ENCODE measurements at places on chromosomes 1 and 21. TPM values are rescaled to one million over a fixed set of nuclear protein-coding genes. Genes with fewer than 3 reads are reported as not detected.
A peak's percentile ranks its signal among the peaks of the same experiment; 100 is the strongest.

DNA sequence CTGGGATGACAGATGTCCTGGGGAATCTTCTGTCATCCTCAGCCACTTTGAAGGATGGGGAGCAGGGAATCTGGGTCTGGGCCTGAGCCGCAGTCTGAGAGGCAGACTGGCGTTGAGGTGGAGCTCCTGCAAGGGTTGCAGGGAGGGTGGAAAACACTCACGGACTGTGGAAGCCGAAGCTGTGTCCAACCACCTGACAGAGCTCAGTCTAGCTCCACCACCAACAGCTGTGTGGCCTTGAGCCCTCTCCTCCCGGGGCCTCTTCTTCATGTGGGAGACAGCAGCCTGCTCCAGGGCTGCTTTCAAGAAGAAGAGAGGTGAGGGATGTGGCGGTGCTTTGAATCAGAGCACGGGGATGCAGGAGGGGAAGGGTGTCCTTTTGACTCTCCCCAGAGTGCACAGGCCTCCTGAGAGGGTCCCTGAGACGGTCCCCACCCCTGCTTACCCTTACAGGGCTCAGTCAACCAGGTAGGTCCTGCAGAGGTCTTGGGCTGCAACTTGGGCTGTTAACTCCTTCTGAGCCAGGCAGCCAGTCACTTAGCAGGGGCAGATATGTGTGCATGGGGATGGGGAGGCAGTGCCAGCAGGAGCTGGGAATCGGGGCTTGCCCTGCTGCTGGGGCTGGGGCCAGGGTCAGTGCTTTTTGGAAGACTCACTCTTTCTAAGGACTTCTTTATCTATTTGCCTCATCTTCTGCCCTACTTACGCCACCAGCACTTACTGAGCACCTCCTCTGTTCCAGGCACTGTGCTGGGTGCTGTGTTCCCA lies 216.3 kb downstream of the PTPRU start:
- DNase-seq = no peak

DNA sequence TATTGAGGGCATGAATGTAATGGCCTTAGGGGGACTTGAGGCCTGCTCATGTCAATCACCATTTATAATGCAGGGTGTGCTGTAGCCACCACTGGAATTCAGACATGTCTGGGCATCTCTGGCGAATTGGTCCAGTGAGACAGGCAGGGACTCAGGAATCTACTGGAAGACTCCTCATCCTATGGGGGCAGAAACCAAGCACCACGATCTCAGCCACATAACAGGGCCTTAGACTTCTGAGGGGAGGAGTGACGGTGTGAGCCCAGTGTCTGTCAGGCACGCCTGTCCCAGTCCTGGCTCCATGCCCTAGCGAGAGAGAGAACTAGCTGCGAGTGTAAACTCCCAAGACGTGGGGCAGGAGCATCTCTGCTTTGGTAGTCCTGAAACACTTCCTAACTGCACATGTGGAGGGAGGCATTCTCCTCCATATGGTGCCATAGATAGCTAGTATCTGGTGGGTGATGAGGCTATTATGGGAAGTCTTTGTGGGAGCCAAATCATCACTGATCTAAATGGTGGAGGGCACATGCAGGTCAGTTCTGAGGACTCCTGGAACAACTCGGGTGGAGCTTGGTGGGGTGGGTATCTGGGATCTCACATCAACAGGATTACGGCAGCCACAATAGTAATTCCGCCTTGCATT lies 29.8 kb upstream of the KIAA0040 start:
- DNase-seq = no peak

- DNase-seq = peak; percentile 66
These were observed 35.7 kb downstream of the ZBTB8B start for GRCh38 chr1:32500387-32501209.

DNA sequence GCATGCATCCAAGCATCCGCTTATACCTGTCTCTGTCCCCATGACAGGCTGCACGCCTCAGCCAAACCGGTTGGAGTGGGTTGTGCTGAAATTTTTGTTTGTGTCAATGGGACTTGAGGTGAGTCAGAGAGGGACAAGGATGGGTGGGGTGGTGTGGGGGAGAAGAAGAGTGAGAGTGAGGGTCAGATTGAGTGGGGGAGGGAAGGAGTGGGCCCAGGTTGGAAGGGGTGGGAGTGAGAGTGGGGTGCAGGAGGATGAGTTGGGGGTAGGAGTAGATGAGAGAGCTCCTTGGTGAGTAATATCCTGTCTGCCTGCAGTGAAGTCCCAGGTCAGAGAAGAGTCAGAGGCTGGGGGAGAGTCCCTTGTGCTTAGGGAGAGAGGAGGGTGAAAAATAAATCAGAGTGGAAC lies 3.3 kb upstream of the NECTIN4 start:
- no peak for DNase-seq

Gene SRSF4
- total RNA-seq = 86.3 TPM

Gene LCE3A
- not detected for total RNA-seq

All from colonic mucosa (tissue), 4 donors.